ENCODE measurements at places on chromosomes 5 and 9.

DNA sequence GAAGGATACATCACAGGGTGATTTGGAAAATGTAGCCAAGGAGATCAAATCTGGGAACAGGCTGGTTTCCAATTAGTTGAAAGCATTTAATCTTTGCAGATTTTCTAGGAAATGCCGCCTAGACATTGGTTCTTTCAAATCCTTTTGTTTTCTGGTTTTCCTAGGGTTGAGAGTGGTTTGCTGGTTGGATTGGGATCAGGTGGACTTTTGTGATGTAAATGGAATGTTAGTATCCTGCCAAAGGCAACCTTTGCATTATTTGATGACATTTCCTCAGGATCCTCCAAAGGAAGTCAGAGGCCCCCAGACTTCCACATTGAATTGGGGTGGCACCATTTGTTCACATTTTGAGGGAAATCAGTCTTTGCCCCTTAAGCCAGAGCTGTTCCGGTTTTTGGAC is 245.5 kb upstream of the RPS23 start:
- DNase-seq, result no peak

DNA sequence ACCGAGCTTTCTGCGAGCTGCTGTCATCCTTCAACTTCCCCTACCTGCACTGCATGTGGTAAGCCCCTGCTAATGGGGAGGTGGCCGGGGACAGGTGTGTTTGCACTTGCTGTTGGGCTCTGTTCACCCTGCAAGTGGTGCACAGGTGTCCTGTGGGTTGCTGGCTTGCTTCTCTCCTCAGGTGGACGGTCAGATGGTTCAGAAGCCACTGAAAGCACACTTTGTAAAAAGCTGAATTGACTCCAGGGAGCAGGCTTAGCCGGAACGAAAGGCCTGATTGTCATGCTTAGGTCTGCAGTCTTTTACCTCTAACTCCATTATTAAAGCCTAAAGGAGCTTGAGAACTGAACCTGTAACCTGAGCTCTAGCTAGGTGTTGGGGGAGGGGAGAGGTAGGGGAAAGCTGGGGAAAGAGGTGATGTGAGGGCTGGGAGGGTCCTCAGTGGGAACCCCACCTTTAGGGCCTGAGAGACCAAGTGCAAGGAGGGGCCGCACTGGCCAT is 37.6 kb downstream of the ACER2 start:
- DNase-seq, result no peak

DNA sequence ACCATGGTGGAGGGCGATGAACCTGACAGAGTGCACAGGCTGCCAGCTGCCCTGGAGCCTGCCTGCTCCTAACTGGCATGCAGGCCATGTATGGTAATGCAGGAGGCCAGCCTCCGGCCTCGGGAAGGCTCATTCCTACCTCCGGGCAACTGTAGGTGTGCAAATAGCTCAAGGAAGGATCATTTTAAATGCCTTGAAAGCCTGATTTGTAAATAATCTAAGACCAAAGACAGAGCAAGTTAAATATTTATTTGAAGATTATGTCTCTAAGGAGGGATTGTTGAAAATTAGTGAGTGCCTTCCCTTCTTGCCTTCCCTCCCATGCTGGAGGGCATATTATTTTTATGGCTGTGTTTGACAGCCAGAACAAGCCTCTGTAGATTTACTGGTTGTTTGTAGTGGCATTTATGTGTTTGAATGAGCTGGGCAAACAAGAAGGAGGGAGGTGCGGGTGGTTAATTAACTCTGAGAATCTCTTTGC is 285.7 kb upstream of the TUT7 start:
- DNase-seq, result no peak

GRCh38 chr9:79489261-79490000 is 82.3 kb upstream of the TLE4 start:
- DNase-seq, result no peak

DNA sequence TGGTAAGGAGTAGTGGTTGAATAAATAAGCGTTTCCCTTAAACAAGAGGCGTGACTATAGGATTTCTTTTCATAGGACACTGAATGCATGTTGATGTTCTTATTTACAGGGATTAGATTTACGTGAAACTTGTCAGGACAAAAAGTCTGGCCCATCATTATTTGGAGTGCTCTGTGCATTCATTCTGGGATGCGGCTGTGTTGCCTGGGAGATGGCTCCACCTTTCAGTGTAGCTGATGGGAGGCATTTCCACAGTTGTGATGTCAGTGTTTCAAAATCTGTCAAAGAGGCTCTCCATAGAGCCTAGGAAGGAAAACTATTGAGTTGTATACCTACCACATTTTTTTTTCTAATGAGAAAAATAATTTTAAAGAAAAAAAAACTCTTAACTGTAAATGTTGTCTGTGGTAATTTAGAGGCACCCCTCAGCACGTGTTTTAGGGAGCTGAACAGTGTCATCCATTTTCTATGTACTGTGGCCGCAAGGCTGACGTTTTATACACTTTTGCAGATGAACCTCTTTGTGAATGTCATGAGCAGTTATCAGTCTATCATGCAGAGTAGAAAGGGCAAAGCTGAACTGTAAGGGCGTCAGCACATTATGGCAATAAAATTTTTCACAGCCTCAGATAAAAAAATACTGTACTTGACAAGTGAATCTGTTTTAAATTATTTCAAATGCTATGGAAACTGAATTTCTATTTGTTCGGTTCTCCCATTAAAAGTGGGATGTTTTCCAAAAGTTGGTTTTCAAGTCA is 202.7 kb downstream of the PBX3 start:
- DNase-seq, result no peak

DNA sequence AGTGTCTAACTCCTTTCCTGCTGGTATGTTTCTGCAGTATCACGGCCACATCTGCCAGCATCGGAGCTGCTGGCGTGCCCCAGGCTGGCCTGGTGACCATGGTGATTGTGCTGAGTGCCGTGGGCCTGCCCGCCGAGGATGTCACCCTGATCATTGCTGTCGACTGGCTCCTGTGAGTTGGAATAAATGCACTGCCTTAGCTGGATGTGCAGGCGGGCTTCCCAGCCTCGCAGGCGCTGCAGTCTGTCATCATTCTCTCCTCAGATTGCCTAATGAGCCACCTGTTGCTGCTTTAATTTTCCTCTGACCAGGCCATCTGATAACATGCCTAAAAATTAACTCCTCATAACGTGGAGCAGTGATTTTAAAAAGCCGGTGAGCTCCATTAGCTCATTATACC is 79.1 kb upstream of the PLPP6 start:
- no peak for DNase-seq

GRCh38 chr5:1226231-1226630 is 1.1 kb downstream of the SLC6A18 start:
- DNase-seq, result no peak

- no peak for DNase-seq
These were observed 22.9 kb upstream of the NREP start for GRCh38 chr5:111779922-111780292.

- peak; percentile 2 for DNase-seq
These were observed 534 bp downstream of the SRFBP1 start for GRCh38 chr5:121962347-121962670.

DNA sequence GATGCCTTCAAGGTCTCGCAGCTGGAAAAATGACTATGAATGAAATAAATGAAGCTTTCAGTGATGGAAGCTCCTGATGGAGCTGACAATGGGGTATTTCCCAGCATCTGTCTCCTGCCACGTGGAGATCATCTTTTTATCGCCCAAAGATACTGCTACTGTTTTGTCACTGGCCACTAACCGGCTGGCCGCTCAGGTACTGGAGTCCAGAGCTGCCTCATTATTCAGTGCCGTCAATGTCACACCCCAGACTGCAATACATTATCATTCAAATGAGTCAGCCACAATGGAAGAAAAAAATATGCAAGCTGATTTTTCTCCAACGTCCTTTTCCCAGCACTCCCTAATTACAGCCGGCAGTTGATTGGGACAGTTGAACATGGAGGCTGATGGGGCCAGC is 280.4 kb downstream of the ZSWIM6 start:
- DNase-seq, result no peak

DNA sequence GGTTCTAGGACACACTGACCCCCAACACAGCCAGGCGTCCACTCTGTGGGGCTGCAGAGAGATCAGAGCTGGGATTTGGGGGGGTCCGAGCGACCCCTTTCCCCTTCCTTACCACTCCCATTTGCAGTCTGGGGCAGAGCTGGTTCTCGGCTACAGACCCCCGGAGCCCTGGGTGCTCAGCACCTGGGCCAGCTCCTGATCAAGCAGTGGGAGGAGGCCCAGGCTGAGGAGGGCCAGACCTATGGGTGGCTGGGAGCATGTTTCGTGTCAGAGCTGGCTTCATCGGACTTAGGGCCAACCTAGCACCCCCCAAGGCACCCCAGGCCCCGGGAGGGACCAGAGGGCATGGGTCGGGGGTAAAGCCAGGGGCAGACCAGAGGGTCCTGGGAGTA is 7.6 kb downstream of the GRIN1 start:
- DNase-seq, result no peak

DNA sequence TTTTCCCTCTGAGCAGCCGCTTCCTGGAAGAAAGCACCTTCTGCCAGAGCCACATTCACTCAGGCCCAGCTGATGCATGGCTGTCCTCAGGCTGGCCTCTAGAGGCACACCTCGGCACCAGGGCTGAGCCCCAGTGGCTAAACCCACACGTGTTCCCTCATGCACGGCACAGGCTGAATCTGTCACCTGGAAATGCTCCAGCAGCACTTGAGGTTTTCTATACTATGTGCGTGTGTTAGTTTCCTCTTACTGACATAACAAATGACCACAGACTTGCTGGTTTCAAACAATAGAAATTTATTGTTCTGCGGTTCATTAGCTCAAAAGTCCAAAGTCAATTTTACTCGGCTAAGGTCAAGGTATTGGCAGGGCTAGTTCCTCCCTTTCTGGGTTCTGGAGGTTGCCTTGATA is 141.4 kb downstream of the LRRC70 start:
- DNase-seq, result peak; percentile 4

- no peak for DNase-seq
These were observed 372.8 kb upstream of the RFX3 start for GRCh38 chr9:3898461-3899218.

- no peak for DNase-seq
These were observed 86.3 kb upstream of the MELK start for GRCh38 chr9:36486329-36486932.

- no peak for DNase-seq
These were observed 41.2 kb downstream of the NSG2 start for GRCh38 chr5:174086751-174087150.

DNA sequence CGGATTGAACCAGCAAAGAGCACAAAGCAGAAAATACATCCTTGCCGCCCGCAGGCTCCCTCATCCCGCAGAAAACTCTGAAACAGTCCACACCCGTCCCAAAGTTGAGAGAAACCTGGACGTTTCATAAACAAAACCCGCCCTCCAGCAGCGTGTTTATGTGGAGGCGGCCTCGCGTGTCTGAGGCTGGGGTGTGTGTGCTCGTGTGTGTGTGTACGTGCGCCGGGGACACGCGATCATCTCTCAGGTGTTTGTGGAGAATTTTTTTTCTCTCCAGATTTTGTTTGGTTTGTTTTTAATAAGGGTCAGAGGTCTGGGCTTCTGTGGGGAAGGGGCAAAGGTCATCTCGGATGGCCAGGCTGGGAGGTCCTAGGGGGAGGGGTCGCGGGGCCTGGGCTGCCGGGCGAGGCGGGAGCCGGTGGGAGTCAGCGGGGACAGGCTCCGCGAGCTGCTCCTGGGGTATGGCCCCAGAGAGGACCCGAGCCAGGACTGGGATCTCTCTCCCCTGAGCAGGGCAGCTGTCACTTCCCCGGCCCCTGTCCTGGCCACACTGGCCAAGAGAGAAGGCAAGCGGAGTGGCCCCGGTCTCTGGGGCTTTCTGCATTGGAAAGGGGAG is 206.4 kb downstream of the C9orf50 start:
- no peak for DNase-seq

- DNase-seq, result peak; percentile 38
These were observed 1.5 kb downstream of the PKN3 start for GRCh38 chr9:128703616-128704355.

DNA sequence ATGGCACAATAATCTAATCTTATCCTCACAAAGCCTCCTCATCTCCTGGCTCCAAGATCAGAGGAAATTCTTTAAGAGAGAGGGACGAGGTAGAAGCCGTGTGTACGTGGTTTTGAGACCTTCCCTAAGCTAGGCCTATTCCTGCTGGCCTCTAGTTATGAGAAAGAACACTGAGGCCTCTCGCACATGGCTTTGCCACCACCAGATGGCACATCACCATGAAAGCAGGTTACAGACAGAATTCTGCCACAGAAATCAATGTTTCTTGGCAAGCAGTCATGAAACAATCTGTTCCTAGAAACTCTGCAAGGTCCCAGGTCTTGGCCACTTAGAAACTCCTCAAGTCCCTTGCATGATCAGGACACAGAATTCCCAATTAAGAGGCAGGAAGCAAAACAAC is 268.2 kb upstream of the TAS2R1 start:
- no peak for DNase-seq

GRCh38 chr5:138663561-138663960 is 88.4 kb upstream of the HSPA9 start:
- no peak for DNase-seq

GRCh38 chr9:133576875-133577736 is 32.1 kb downstream of the FAM163B start:
- no peak for DNase-seq

DNA sequence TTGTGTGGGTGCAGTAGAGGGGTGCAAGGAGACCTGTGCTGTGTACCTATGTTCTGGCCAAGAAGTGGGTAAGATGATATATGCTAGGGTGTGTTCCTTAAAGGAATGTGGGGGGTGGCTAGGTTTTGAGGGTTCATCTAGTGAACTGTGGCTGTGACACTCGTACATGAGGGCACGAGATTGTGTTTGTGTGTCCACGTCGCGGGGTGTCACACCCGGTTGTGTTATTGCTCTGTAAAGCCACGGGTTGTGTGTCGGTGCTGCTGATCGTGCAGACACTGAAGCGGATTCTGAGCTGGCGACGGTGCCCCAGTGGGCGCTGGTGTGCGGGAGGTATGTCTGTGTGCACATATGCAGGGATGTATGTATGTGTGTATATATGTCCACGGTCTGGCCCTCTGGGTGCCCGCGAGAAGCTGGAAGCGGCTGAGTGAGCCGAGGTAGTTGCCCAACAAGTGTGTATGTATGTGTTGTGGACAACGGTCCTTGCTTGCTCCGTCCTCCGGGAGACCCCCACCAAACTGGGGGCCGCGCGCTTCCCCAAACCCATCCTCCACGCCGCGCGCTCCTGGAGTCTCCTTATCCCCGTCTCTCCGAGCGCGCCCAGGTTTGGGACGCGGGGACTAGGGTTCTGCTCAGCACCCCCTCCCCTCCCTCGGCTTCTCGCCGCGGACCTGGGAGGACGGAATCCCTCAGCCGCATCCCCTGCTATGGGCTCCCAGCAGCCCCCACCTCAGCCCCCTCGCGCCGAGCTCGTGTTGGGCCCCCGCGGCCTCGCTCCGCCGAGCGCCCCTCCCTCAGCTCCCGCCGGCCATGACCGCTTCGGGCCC is 639 bp downstream of the PCDH1 start:
- peak; percentile 16 for DNase-seq
